ENCODE measurements at places on chromosomes 13 and 19.

- DNase-seq, result no peak
Measured at GRCh38 chr19:34261334-34262109, 7.2 kb downstream of the GARRE1 start.

- DNase-seq, result no peak
Measured at GRCh38 chr19:46486358-46486757, 9.3 kb downstream of the PNMA8B start.

- no peak for DNase-seq
Measured at GRCh38 chr19:19657397-19657783, 6.1 kb downstream of the ATP13A1 start.

DNA sequence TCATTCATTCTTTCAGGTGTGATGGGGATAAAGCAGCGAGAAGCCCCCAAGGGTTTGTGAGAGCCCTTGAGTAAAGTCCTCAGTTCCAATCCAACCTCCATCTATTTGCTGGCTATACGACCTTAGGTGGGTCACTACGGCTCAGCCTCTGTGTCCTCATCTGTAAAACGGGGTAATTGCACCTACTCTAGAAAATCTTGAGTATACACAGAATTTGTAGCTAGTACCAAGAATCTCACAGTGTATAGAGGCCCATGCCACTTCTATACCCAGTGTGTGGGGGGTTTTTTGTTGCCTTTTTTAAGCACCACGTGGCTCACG is 406 bp upstream of the DNMT1 start:
- no peak for DNase-seq

- peak; percentile 88 for DNase-seq
Measured at GRCh38 chr19:13986348-13986904, 19.7 kb downstream of the RFX1 start.

GRCh38 chr13:82636119-82636518 is 1246.2 kb downstream of the SLITRK1 start:
- DNase-seq, result no peak

GRCh38 chr19:29700498-29700897 is 14.6 kb downstream of the C19orf12 start:
- DNase-seq, result no peak

- no peak for DNase-seq
Measured at GRCh38 chr13:46195016-46195415, 13.0 kb upstream of the LCP1 start.

GRCh38 chr19:2345794-2346663 is 14.0 kb upstream of the TMPRSS9 start:
- DNase-seq, result peak; percentile 71

- DNase-seq, result no peak
Measured at GRCh38 chr19:38632476-38633213, 13.7 kb downstream of the EIF3K start.

DNA sequence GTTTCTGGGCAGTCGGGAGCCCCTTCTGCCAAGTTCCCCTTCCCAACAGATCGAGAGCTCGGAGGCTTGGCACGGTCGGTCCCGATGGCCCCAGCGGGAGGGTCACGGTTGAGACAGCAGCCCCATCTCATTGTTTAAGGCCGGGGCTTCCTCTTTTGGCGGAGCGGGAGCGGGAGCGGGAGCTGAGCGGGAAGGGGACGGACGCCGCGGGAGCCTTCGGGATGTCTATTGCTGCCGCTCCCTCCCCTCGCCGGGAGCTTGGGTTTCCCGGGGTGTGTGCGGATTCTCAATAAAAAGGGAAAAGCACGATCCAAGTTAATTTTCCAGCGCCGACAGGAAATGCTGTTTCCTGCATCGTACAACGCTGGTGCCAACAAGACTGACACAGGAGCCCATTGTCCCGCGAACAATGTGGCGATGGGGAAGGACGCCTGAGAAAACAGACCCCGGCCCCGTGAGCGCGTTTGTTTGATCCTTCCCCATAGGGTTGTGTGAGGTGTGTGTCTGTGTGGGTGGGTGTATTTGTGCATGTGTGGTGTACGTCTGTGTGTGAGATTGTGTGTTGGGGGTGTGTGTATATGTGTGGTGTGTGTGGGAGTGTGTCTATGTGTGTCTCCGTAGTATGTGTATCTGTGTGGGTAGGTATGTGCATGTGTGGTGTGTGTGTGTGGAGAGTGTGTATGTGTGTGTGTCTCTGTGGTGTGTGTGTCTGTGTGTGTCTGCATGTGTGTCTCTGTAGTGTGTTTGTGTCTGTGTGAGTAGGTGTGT is 36.3 kb upstream of the FLT1 start:
- DNase-seq, result peak; percentile 68

- no peak for DNase-seq
Measured at GRCh38 chr13:97069050-97069815, 75.0 kb upstream of the OXGR1 start.

- no peak for DNase-seq
Measured at GRCh38 chr19:44723299-44723951, 24.5 kb downstream of the CEACAM16 start.

DNA sequence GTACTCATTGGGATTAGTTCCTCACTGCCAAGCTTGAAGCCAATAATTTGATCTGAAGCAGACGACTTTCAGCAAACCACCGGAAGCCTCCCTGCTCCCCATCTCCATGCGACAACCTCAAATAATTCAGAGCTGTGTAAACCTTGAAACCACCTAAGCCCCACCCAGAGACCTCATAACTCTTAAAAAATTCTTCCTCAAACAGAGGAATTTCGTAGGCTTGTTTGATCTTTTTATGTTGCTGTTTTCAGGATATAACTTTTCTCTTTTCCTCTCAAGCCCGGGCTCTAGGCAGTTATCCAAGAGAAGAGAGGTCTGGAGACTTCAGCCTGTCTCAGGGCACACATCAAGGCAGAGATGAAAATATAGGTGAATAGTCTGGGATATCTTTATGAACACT is 311.6 kb downstream of the KCNRG start:
- no peak for DNase-seq

GRCh38 chr19:3270902-3271301 is 46.4 kb downstream of the CELF5 start:
- DNase-seq, result peak; percentile 69

- peak; percentile 72 for DNase-seq
Measured at GRCh38 chr19:53982611-53983010, 8.8 kb upstream of the CACNG6 start.
